Activated CD4-positive, alpha-beta T cell treated with anti-CD3 and anti-CD28 coated beads, Interleukin-2, amount 10 ng/mL, durations not matched to agents 7 days and 5 days (primary cell): ENCODE measurements at places on chromosomes 2 and 18.

DNA sequence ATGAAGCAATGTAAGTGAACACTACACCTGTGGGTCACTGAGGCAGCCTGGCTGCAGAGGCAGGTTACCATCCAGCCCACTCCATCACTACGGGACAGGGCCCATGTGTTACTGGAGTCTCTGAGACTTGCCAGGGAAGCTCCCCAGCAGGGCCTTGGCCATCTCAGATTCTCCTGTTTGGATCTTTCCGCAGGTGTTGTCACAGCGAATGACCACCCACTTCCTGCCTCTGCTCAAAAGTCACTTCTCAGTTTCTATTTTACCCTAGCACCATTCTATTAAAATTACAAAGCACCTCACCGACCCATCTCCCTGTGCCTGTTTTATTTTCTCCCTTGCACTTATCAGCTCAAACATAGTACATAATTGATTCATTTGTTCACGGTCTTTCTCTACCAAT is 34.5 kb upstream of the L3MBTL4 start:
- no peak for DNase-seq

GRCh38 chr2:37489536-37489935 is 145.1 kb downstream of the QPCT start:
- DNase-seq, result no peak

- no peak for DNase-seq
Measured at GRCh38 chr18:60445341-60445740, 72.8 kb upstream of the MC4R start.

DNA sequence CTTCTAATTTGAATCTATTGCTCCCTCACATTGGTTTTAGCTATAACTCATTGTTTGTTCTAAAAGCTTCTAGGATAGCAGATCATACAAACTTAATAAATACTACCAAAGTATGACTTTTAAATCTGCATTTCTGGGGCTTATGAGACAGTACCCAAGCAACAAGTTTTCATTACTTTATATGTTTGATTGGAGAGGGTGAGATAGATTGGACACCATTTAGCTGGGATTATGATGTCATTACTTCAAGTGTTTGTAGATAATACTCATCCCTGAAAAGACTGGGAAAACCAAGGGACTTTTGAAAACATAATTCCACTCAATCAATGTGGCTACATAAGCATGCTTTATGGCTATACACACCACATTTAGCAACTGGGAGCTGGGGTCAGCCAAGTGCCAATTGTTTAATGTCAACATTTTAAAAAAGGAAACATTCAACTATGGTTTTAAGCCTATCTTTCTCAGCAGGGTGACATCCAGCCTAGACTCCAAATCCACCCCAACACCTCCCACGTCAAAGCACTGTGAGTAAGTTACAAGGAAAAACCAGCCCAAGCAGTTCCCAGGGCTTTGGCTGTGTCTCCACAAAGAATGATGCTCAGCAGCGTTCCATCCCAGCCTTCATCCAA is 119.9 kb downstream of the ETAA1 start:
- no peak for DNase-seq

GRCh38 chr2:16185801-16186272 is 245.5 kb downstream of the MYCN start:
- no peak for DNase-seq

DNA sequence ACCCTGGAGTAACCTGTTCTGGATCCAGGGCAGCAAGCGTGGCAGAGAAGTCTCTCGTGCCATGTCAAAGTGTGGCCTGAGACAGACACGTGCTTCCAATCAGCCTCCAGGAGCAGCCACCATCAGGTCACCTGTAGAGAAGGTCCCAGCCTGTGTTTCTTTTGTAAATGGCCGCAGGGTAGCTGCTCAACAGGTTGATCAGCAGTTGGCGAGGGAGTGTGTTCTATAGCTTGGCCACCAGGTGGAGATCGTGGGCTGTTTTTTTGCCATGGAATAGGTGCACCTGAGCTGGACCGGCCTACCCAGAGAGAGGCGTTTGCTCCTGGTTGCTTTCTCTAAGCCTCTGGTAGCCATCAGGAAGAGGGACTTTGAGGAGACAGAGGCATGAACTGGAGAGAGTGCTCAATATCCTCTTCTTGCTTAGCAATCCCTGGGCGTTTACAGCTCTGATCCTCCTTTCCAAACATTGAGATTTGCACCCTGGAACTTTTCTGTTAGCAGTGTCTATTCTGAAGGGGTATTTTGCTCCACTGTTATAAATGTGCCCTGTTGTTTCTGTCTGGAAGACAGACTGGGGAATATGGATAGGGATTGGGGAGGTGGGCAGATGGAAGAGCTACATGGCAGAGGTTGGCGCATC is 34.2 kb upstream of the EN1 start:
- DNase-seq, result peak; percentile 72

GRCh38 chr18:42156281-42156680 is 201.2 kb downstream of the PIK3C3 start:
- no peak for DNase-seq

- DNase-seq, result no peak
Measured at GRCh38 chr2:187719510-187719909, 165.3 kb upstream of the TFPI start.

GRCh38 chr18:26440644-26441043 is 107.7 kb downstream of the KCTD1 start:
- DNase-seq, result no peak

- DNase-seq, result peak; percentile 30
Measured at GRCh38 chr2:191811807-191812602, 34.9 kb downstream of the CAVIN2 start.

DNA sequence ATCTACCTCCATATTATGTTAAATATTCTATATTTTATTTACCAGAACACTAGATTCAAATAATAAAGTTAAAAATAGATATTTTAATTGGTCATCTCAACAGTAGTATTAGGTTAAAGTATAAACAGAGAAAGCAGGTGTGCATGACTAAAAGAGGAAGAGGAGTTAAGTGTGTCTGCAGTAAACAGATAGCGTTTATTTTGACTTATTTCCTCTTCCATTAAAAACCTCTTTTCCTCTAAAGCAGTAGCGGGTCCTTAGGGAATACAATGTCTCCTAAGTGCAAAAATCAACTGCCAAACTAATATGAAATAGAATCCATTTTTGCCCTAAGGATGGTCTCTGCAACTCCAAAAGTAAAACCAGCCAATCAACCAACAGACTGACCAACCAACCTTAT is 27.7 kb downstream of the EIF2AK3 start:
- DNase-seq, result no peak

DNA sequence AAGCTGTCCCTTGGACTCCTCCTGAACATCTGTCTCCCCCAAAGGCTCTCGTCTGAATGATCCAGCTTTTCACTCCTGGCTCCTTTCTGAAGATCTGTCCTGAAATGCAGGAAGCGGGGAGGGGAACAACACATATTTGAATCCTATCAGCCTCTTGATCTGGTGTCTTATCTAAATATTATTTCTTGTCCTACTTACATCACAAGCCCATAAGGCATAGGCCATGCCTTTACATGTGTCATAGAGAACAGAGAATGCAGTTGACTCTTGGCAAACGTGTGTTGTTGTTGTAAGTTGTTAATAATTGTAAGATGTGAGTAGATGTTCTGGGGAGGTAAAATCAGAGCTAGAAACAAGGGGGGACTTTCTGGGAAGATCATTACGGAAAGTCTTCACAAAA is 57.4 kb downstream of the GATA6 start:
- no peak for DNase-seq

- peak; percentile 43 for DNase-seq
Measured at GRCh38 chr2:172864182-172864581, 128.5 kb downstream of the RAPGEF4 start.

DNA sequence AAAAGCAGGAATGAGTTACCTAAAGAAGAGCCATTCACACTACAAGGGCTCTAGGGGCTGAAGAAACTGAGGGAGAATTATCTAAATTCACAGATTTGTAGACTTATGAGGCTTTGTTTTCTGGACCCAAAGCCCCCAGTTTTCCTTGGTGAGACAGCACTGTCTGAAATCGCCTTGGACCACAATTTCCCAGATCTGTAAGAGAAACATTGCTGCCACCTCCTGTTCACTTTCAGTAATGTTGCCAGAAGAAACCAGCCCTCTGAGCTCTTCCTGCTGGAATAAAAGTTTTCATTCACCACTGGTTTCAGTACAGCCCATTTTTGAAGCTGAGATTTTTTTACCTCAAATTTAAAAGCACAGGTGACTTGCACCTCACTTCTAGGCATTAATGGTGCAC is 169.2 kb downstream of the CDH20 start:
- no peak for DNase-seq
